ENCODE measurements at places on chromosomes 7 and 10. TPM values are rescaled to one million over a fixed set of nuclear protein-coding genes. Genes with fewer than 3 reads are reported as not detected.

Gene FOXI2
- not detected for total RNA-seq

Gene SPRN
- 0.38 TPM for total RNA-seq

Gene NUTM2E
- total RNA-seq: not detected

Gene IFIT1B
- total RNA-seq: not detected

Gene TMEM229A
- total RNA-seq: not detected

Gene UPK3B
- 0.98 TPM for total RNA-seq

Gene TRIM73
- total RNA-seq: 0.89 TPM

Gene CNPY4
- 11.2 TPM for total RNA-seq

Gene SLC16A12
- total RNA-seq: 4.4 TPM

Gene SUGCT
- total RNA-seq: 7.2 TPM

Measured in mesangial cell (primary cell).